ENCODE measurements at places on chromosomes 11 and 22.

DNA sequence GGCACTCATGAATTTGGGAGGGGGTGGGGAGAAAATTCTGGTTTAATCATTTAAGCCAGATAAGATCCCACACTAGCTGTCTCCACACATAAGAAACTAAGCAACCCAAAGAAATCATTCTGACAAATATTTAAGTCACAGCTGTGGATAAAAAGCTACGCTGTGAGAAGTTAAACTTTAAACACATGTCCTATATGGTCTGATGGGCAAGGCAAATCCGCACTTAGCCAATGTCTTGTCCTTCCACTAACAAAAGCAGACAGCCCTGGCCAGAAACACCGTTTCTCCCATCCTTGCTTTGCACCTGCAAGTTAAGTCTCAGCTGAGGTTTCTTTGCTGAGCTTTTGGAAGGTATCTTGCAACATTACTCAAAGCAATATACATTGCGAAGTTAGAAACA is 68.0 kb downstream of the ETS1 start:
- DNase-seq = no peak

DNA sequence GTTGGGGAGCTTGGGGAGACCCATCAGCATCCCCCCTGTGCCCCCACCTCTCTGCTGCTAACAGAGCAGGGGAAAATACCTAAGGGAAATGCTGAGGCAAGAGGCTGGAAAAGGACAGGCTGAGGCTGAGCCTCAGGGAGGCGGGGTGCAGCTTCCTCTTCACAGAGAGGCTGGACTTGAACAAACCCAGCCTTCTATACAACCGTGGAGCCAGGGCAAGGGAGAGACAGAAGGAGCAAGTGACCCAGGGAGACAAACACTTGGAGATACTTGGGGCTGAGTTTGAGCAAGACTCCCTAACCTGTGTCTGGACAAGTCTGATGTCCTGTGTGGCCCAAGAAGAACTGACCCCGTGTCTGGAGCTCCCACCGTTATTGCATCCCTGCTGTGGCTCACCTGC is at the start of gene SLCO2B1:
TSS of gene SLCO2B1 (plus strand) at position 229 of the 400 bp plus-strand sequence. CDS start 275 bp downstream, outside the sequence.
- DNase-seq = no peak

- DNase-seq = no peak
Observed at GRCh38 chr11:27385245-27385644, 22.2 kb upstream of the CCDC34 start.

- no peak for DNase-seq
Observed at GRCh38 chr22:35580351-35581022, 36.6 kb downstream of the MB start.

DNA sequence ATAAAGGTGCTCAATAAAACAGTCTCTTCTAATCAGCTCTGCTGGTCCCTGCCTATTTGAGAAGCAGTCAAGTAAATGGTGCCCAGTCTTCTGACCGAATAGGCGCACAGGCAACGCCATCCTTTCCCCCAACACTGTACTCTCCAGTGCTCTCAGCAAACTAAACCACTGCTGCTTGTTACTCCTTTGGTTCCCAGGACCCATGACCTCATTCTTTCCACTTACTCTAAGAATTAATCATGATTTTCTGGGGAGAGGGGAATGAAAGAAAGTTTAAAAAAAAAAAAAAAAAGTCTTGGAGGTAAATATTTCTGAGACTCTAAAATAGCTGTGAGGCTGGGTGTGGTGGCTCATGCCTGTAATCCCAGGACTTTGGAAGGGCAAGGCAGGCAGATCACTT is 63.7 kb downstream of the SGSM3 start:
- DNase-seq = no peak

Data from stimulated activated CD4-positive, alpha-beta T cell treated with anti-CD3 and anti-CD28 coated beads, Interleukin-15, amount 100 ng/mL, for 1 hour (primary cell).